ENCODE measurements at places on chromosomes 1 and 21.

DNA sequence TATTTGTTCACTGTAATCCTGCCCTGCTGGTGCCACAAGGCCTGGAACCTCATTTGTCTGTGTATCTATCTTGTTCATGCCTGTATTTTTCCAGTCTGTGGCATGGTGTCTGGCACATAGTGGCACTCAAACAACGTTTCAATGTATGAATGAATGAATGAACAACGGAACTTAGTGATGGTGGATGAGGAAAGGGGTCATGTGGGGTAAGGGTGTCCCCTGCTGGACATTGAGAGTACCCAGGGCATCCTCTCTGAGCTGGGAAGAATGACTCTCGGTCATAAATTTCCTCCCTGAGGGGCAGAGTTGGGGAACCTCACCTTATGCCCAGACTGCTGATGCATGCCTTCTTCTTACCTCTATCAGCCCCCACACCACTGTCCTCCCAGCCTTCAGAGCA lies 18.9 kb upstream of the ZNF683 start:
- peak; percentile 32 for DNase-seq

DNA sequence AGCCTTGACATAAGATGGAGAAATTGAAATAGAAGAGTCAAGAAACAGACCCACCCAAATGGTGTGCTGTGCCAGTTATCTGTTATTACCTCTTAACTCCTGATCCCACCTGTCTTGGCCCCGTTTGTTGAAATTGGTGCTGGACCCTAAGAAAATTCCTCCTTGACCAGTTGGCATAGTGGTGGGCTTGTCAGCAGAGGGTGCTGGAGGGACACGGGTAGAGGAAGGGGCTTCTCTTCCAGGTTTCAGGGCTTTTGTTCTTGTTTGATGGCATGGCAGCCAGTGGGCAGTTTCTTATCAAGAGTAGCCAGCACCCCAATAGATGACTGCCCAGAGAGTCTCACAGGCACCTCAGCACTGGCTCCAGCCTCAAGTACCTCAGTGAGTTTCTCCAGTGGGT lies 51.6 kb downstream of the PCBP3 start:
- DNase-seq: no peak

DNA sequence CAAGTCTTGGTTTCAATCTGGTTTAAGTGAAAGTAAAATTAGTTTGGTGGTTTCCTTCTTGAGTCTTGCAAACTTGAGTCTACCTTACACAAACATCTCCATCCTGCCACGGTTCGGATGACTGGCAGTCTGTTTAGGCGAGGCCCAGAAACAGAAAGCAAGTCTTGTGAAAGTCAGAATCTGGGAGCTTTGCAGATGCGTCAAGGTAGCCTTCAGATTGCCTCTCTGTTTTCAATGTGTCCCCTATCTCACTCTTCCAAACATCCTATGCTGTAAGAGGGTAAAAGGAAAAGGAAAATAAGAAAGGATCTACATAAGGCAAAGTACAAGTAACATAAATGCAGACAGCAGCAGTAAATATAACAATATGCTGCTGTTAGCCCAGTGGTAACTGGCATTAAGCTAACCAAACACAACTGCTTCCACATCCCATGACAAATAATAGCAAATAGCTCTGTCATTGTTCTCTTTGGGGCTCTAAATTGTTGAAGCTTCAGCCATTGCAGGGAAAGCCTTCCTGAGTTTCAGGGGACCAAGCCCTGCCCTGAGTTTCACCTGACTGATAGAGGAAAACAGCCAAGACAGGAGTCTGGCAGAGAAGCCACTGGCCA lies 26.2 kb upstream of the C1orf105 start:
- DNase-seq: no peak

- peak; percentile 58 for DNase-seq
Observed at GRCh38 chr1:150009604-150010392, 728 bp downstream of the OTUD7B start.
